Astrocyte (in vitro differentiated cells and primary cell): ENCODE measurements at places on chromosomes 1 and 21.

DNA sequence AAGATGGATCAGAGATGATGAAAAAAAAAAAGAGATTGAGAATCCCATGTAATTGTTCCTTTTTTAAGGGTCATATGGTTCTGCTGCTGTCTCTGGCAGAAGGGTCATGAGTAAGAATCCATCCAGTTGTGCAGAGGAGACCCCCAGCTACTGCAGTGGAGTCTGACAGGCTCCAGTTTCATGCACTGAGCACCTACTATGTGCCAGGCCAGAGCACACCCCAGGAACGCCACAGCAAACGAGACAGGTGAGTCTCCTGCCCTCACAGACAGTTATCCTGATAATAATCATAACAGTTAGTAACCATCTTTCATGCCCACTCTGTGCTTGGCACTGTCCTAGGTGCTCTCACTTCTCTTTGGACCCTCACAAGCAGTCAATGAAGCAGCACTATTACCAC lies 420.0 kb downstream of the MATN1 start:
- DNase-seq: no peak

DNA sequence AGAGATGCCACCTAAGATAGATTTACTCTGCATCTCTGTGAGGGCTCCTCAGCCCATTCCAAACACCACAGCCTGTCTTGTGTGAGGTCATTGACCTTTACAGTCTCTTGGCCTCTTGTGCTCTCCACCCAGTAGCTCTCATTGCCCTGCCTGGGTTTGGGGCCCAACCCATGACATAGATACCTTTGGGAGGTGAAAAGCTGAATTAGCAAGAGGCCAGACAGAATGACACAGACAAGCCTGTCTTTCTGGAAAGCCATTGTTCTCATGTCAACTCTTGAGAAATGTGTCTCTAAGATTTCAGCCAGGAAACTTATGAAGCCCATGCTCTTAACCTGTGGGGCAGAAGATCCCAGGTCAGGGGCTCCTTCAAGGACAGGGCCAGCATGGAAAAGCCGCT lies 18.4 kb upstream of the F3 start:
- no peak for DNase-seq

GRCh38 chr1:41780916-41781315 lies 137.8 kb downstream of the HIVEP3 start:
- DNase-seq: no peak

- DNase-seq: no peak
These were observed 2.5 kb upstream of the PCBP3 start for GRCh38 chr21:45640888-45641479.

DNA sequence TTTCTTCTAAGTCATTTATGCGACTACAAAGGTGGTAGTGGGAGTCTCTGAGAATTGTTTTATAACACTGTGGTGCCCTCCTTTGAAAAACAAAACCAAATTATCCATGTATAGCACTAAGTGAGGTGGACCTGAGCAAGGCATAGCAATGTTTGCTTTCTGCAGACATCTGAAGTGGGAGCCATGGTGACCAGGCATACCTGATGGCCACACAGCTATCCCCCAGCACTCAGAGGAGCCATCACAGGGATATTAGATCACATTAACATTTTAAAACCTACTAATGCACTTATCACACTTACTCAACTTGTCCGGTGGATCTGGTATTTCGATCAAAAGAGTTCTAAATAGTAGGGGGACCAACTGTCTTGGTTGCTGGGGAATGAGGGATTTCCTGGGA lies 24.8 kb upstream of the AVPR1B start:
- no peak for DNase-seq

DNA sequence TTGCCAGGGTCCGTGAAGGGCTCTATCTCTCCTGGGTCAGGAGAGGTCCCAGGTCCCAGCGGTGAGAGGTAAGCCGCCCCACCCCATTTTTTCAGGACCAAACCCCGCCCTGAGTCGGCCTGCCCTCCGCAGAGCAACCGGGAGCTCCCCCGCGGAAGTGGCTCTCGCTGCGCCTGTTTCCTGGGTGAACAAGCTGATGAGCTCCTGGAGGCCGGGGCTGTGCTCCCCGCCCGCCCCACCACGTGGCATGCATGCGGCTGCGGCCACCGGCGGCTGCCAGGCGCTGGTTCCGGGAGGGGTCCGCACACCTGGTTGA lies 32.0 kb downstream of the ZBTB17 start:
- DNase-seq: no peak
